Cerebellar cortex (tissue), 1 donor: ENCODE measurements at places on chromosomes 5 and 9.

- DNase-seq: no peak
Observed at GRCh38 chr5:127019928-127020327, 10.4 kb downstream of the MARCHF3 start.

GRCh38 chr5:116068028-116068632 lies 16.7 kb upstream of the COMMD10 start:
- peak; percentile 61 for DNase-seq

- peak; percentile 43 for DNase-seq
Observed at GRCh38 chr9:136719195-136719880, 7.0 kb downstream of the DIPK1B start.

DNA sequence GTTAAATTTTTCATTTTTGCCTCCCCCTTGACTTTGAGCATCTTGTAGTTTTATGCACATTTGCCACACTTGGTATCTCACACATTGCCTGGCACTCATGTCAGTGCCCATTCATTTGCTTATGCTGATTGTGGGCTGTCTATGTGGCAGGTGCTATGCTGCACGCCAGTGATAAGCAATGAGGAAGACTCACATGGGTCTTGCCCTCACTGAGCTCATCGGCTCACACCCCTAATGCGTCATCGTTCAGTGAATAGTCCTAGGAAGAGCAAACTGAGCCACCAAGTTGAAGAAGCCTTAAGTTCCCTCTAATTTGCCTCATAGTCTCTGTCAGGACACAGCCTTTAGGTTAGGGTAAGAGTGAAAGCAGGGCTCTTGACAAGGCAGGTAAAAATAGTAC lies 209.4 kb upstream of the IL12B start:
- no peak for DNase-seq

DNA sequence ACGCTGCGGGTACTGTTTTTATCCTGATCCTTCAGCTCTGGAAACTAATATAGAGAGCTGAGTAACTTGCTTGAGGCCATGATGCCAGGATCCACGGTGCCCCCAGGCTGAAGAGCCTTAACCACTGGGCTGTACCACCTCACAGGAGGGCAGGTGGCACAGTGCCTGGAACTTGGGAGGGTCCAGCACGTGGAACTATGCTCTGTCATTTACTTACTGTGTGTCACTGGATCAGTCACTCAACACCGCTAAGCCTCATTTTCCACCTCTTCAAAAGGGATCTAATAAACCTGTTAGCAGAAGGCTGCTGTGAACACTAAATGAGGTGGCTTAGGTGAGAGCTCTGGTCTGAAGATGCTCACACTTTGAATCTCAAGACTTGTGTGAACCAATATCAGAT lies 29.6 kb downstream of the KCNIP1 start:
- no peak for DNase-seq
